Left kidney (tissue), 8 donors: ENCODE measurements at places on chromosomes 7 and 10. TPM values are rescaled to one million over a fixed set of nuclear protein-coding genes. Genes with fewer than 3 reads are reported as not detected.

TAS2R5 gene
- 8.2 TPM for polyA plus RNA-seq

CPN1 gene
- polyA plus RNA-seq: 3.0 TPM

MYO1G gene
- 0.53 TPM for polyA plus RNA-seq

MAT1A gene
- polyA plus RNA-seq: 1.2 TPM

COBL gene
- 24.9 TPM for polyA plus RNA-seq

LRIT2 gene
- not detected for polyA plus RNA-seq

TMEM213 gene
- 39.2 TPM for polyA plus RNA-seq

HGF gene
- 2.3 TPM for polyA plus RNA-seq

EVX1 gene
- 0.07 TPM for polyA plus RNA-seq

TAS2R60 gene
- polyA plus RNA-seq: not detected

GRCh38 chr10:25036381-25036780 lies 20.0 kb downstream of the THNSL1 start:
- DNase-seq: no peak

DNA sequence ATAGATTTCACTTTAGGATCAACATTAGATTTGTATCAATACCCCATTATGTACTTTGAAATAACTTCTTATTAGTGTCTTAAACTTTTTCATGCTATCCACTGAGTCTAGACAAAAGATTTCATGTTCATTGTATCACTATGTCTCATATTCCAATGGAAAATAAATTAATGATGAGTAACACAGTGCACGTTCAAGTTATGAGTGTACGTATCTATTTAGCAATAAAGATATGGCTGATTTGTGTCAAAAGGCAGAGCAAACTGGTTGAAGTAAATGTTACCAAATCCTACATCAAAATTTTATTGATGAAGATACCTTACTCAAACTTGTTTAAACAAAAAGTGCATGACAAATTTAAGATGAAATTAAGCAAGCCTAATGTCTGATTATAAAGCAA lies 102.4 kb downstream of the SEMA3E start:
- no peak for DNase-seq

- peak; percentile 63 for DNase-seq
Observed at GRCh38 chr10:45001381-45002148, 842 bp downstream of the ZNF22 start.

DNA sequence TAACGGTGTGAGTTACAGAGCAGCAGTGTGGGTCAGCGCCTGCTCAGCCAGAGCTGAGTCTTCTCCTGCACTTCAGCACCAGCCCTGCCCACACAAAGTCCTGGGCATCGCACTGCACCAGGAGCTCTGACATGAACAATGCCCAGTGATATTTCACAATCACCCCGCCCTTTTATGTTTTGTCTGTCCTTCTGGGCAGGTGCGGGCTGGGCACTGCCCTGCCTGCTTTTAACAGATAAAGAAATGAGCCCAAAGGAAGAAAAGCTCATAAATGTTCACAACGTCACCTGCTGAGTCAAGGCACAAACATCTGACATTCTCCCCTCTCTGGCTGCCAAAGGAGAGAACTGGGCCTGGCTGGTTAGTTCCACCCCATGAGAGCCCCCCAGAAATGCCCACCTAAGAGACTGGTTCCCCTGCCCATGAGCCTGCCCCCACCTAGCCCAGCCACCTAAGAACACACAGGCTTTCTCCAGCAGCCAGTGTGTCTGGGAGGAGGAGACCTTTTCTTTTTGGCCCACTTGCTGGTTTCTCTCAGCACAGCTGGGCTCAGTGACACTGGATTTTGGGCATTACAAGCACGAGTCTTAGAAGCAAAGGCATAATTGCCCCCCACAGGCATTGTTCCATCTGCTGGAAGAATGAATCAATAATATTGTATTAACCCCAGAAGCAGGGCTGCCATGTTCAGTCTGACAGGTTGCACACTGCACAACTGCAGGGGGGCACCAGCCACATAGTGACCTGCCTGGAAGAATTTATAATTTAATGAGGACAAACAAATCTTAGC lies 22.3 kb downstream of the CALML3 start:
- no peak for DNase-seq

- no peak for DNase-seq
Observed at GRCh38 chr7:90919816-90920215, 323.7 kb downstream of the CDK14 start.

GRCh38 chr10:27500886-27501285 lies 3.2 kb upstream of the RAB18 start:
- DNase-seq: no peak

- no peak for DNase-seq
Observed at GRCh38 chr7:49821181-49821580, 47.7 kb downstream of the VWC2 start.

DNA sequence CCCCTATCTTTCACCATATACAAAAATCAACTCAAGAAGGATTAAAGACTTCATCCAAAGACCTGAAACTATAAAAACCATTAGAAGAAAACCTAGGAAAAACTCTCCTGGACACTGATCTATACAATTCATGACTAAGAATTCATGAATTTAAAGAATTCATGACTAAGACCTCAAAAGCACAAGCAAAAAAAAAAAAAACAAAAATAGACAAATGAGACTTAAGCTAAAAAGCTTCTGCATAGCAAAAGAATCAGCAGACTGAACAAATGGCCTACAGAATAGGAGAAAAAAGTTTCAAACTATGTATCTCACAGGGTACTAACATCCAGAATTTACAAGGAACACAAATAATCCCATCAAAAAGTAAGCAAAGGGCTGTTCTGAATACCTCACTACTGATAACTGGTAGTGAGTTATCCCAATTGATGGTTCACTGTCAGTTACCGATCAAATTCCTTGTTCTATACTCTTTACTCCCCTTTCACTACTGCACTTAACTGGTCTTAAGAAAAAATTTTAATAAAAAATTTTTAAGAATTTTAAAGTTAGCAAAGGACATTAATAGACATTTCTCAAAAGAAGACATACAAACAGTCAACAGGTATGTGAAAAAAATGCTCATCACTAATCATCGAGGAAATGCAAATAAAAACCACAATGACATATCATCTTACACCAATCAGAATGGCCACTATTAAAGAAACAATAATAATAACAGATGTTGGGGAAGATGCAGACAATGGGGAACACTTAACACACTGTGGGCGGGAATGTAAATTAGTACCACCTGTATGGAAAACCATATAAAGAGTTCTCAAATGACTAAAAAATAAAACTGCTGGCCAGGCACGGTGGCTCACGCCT lies 33.2 kb downstream of the KMT2C start:
- DNase-seq: no peak

DNA sequence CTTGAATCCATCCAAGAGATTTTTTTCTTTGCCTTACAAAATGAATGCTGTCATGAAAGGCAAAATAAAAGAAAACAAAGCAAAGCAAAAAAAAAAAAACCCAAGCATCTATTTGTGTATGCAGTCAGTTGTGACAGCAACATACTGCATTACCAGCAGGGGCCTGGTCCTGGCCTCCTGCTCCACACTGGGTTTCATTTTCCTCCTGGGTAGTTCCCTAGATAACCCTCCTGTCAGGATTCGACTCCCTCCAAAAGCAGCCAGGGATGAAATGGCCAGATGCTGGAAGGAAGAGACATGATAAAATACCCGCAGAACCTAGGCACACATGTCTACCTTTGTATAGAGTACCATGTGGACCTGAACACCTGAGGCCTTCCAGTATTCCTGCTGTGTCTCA lies 148.6 kb downstream of the NRCAM start:
- no peak for DNase-seq

DNA sequence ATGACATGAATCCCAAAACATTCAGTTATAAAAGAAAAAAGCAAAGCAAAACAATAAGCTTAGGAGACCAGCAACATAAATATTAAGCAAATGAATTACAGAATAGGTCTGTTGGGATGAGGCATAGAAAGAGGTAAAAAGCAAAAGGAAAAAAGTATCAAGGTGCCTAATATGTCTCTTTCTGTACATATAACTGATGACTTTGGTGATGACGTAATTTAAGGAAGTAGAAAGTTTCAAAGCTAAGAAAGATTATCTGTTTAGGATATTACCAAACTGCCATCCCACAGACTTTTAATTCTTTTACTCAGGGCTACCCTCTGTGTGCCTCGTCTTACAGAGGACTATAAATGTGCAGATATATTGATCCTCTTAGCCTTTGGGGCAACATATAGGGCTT lies 1066.5 kb downstream of the SORCS3 start:
- DNase-seq: no peak

GRCh38 chr7:7048213-7048612 lies 134.1 kb upstream of the C1GALT1 start:
- DNase-seq: no peak

DNA sequence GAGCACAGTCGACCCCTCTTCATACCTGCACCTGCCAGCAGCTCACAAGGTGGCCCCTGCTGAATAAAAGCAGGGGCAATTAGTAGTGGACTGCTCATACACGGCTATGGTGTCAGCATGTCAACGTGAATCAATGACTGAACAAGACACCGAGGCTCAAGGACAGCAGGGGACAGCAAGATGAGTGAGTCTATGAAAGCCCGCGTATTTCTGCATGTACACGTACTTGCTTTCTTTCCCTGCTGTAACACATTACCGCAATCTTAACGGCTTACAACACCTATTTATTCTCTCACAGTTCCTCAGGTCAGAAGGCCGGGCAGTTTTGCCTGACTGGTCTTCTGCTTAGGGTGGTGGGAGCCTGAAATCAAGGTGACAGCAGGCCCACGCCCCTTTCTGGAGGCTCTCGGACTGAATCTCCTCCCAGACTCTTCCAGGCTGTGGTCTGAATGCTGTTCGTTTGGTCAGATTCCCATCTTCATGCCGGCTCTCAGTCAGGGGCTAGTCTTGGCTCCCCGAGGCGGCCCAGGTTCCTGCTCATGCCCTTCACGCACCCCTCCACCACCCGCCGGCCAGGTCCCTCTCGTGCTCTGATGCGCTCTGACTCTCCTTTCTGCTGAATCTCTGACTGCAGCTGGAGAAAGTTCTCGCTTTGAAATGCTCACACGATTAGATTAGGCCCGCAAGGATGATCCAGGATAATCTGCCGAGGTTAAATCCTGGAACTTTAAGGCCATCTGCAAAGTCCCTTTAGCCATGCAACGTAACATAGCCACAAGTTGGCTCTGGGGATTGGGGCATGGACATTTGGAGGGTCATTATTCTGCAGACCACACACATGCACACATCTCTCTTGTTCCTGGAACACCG lies 7.8 kb upstream of the PPP2R2D start:
- DNase-seq: no peak

- no peak for DNase-seq
Observed at GRCh38 chr7:150818971-150819370, 18.4 kb downstream of the TMEM176A start.

DNA sequence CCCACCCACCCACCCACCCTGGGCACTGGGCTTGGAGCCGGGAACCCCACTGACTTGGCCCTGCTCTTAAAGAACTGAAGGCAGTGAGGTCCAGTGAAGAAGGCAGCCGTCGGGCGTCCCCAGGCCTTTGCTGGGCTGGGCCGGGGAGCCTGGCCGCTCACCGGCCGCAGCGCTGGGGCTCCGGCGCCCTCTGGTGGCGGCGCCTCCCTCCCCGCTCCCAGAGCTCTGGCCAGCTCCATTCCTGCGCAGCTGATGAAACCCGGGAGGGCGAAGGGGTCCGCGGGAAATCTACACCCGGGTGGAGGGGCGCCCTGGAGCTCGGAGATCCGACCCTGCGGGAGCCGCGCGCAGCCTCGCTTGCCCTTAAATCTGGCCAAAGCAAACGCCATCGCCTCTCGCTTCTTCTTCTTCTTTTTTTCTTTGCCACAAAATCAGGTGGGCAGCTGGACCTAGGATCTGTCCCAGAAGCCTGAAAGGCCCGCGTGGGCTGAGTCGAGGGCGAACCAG lies 1.7 kb upstream of the CXCL12 start:
- DNase-seq: peak; percentile 81

GRCh38 chr10:12801214-12802087 lies 200.1 kb downstream of the CCDC3 start:
- DNase-seq: no peak

GRCh38 chr10:21078410-21079329 lies 181.6 kb upstream of the NEBL start:
- DNase-seq: peak; percentile 82

DNA sequence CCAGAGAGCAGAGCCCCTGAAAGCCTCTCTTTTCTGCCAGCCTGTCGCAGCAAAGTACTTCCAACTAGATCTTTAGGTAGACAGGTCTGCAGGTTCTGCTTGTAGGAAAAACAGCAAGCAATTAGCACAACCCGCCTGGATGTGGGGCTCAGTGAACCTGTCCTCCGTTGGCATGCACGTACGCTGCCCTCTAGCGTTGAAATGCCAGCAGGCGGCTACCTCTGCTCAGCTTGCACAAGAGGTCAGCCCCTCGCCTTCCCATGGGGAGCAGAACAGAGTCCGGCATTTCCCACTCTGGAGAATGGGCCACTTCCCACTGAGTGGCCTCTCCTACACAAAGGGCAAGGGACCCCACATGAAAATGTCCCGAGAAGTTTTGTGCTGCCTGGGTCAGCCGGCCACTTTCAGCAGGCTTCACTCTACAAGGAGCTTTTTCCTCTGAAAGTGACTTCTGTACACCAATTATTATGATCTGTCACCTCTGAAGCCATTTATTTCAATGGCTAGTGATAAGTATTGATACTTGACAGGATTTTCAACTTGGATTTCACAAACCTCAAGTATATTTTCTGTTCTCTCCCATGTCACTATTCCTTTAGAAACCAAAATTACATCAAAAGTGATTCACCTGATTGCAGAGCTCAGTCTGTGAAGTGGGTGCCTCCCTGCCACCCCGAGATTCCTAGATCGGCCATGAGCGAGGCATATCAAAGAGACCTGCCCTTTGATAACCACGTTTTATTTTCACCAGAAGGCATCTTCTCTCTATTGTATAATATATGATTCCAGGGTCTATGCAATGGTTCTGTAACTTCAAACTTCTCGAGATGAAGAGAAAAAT lies 56.7 kb downstream of the JCAD start:
- DNase-seq: peak; percentile 63

- peak; percentile 6 for DNase-seq
Observed at GRCh38 chr7:37832194-37832593, 16.2 kb upstream of the NME8 start.

- no peak for DNase-seq
Observed at GRCh38 chr10:104246976-104247375, 7.7 kb upstream of the GSTO1 start.

- DNase-seq: peak; percentile 48
Observed at GRCh38 chr10:118970770-118971169, 58.7 kb upstream of the NANOS1 start.
